CD4-positive, alpha-beta T cell (primary cell): ENCODE measurements at places on chromosomes 12 and 14.

- no peak for DNase-seq
Observed at GRCh38 chr12:23354800-23355199, 594.7 kb downstream of the SOX5 start.

DNA sequence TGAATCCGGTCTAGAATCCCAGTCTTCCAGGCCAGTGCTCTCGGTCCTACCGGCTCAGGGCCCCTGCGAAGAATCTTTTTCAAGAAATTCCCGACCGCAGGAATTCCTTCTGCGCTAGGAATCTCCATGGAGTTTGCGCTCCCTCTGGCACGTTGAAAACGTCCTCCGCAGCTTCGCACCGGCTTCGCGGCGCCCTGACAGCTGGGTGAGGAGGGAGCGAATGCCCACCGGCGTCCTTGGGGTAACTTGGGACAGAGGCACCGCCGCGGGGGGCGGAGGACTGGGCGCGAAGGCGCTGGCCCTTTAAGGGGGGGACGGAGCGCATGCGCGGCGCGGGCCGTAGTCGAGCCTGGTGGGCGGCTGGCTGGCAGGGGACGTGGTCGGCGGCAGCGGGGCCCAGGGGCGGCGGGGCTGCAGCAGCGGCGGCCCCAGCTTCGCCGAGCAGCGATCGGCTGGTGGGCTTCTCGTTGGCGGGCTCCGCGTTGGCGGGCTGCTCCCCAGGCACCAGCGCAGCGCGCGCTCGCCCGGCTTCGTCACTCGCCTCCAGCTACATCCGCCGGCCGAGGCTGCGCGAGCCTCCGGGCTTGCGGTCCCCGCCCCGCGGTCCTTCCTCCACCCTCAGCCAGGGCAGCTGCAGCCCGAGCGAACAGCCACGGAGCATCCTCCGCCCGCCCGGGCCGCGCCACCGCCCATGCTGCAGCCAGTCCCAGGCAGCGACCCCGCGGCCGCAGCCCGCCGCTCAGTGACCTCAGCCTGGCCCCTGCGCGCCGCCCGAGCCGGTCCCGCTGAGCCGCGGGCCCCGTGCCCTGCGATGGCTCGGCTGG, at the start of gene VASH1:
Gene VASH1 (plus strand): TSS at position 333 of the 824 bp plus-strand sequence. CDS start 1,354 bp downstream, outside the sequence.
- peak; percentile 71 for DNase-seq

GRCh38 chr12:62335057-62335456, 74.9 kb downstream of the USP15 start:
- no peak for DNase-seq

- DNase-seq, result no peak
Observed at GRCh38 chr12:133120385-133121191, 9.5 kb downstream of the ZNF891 start.

GRCh38 chr12:65868878-65869277, 44.6 kb downstream of the HMGA2 start:
- DNase-seq, result no peak

DNA sequence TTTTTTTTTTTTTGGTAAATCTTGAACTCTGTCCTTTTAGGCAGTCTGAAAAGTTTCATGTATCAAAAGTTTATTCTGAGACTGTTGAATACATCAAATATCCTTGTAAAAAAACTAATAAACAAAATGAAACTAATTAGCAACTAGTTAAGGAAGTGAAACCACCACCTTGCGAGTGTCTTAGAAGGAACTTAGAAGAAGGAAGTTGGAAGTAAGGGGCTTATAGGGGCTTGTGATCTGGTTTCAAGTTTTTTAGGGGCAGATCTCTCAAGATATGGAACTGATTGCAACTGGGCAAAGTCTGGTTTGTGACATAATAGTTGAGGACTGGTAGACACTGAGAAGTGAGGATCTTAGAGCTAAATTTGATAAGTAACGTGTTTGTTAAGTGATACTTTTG, 748.8 kb downstream of the C12orf50 start:
- no peak for DNase-seq

DNA sequence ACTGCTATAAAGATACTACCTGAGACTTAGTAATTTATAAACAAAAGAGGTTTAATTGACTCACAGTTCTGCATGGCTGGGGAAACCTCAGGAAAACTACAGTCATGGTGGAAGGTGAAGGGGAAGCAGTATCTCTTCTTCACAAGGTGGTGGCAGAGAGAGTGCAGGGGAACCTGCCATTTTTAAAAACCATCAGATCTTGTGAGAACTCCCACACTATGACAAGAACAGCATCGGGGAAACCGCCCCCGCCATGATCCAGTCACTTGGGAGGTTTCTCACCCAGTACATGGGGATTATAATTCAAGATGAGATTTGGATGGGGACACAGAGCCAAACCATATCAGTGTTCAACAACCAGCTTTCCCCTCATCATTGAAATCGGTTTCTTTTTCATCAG, 49.9 kb downstream of the AEBP2 start:
- no peak for DNase-seq

DNA sequence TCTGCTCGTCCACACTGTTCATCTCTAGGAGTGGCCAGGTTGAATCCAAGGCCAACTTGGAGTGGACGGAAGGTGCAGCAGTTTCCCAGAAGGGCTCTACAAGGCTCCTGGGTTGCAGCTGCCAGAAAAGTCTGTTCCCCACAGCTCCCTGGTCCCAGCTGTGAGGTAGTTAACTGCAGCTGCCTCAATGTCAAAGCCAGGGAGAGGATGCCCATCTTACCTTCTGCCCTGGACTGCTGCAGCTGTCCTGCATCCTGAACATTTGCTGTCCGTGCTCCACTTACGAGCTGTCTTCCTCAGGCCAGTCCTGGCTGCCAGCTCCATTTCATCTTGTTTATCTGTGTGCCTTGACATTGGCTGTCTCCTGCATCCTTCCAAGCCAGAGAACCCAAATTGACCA, 227.3 kb downstream of the SLC41A2 start:
- DNase-seq, result no peak

DNA sequence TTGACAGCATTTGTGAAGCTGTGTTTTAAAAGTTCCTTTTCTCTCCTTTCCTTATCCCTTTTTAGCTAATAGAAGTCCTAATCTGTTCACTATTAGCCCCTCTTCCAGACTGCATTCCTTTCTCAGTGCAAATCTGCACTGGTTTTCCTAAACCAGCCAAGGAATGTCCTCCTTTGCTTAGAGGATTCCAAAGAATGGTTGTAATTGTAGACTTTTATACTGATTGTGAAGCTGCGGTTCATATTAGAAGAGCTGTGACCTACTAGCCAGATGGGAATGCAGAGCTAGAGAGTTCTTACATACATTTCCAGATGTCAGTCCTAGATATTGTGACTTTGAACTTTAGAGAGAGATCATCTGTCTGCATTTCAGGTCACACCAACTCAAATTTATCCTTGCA, 79.8 kb downstream of the MYRFL start:
- DNase-seq, result no peak

DNA sequence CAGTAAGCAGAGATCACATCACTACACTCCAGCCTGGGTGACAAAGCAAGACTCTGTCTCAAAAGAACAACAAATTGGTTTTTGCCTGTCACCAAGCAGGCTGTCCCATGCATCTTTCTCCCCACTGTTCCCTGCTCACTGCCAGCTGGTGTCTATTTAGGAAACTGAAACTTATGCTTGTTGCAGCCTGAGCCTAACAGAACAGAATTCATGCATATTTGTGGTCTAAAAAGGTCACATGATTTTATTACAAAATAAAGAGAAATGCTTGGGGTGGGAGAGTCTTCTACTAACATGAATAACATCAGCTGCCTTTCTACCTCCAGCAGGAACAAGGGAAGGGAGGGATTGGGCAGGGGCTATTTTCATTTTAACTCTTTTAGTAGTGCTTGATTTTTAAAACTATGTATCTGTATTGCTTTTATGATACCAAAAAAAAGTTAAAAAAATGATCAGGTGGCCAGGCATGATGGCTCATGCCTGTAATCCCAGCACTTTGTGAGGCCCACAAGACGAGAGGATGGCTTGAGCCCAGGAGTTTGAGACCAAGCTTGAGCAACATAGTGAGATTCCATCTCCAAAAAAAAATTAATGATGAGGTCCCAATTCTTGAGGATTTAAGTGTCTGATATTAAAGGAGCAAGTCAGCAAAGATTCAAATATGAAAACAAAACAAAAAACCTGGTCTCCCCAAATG, 923 bp downstream of the STAT2 start:
- no peak for DNase-seq

DNA sequence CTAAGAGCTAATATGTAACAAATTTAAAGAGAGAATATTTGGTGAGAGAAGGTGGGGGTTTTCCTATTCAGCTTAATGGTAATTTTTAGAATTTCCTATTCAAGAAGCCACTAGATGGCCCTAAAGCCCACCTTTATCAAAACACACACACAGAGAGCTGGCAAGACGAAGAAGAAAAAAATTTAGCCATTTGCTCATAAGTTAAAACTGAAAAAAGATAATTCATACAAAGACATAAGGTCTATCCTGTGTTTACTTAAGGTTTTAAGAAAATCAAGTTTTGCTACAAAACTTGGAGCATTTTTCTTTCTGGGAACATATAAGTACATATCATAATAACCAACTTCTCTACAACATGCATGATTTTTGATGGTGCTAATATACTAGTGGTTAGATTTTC, 46.8 kb upstream of the PCED1B start:
- DNase-seq, result no peak

GRCh38 chr14:68251769-68252100, 432.2 kb downstream of the RAD51B start:
- no peak for DNase-seq

DNA sequence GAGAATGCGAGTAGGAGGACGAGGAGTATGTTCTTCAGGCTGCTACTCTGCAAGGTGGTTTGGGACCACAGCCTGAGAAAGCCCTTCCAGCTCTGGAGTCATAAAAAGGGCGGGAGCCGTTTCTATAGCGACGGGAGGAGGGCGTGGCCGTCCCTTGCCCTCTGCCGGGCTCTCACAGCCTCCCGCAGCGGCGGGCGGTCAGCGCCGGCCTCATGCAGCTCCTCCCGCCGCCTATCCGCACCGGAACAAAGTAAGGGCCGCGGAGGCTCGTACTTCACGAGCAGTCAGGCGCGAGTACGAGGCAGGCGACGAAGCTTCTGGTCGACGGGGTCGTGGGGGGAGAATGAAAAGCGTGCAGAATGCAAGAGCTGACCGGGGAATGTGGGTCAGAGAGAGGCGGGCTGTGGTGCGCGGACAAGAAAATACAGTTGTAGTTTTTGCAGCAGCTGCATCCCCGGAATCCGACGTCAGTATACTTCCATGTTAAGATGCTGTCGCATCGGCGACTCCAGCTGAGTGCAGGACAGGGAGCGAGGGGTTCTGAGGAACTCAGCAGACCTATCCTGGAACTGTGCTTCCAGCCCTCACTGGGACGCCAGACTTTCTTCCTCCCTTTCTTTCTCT, at the start of gene DYRK4:
Gene DYRK4 (plus strand): TSS at position 175 of the 624 bp plus-strand sequence. CDS start 38 bp downstream, at position 213.
- no peak for DNase-seq

DNA sequence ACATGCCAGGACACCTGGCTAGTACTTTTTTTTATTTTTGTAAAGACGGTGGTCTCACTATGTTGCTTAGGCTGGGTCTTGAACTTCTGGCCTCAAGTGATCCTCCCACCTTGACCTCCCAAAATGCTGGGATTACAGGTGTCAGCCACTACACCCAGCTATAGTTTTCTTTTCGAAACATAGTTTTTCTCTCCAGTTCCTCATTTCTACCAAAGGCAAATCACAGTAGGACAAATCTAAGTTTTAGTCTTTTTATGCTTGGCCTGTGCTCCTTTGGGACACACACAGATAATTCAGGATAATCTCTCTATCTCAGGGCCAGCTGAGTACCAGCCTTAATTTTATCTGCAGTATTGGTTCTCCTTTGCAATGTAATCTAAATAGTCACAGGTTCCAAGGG, 100.7 kb downstream of the KCNMB4 start:
- DNase-seq, result no peak

DNA sequence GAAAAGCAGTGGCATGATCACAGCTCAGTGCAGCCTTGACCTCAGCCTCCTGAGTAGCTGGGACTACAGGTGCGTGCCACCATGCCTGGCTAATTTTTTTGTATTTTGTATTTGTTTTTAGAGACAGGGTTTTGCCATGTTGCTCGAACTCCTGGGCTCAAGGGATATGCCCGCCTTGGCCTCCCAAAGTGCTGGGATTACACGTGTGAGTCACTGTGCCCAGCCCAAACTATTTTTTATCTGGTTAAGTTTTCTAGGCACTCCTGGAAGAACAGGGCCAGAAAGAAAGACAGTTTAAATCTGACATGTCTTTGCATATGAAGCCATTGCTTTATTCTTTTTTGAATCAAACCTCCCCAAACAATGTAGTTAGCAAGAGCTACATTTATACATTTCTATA, 27.5 kb upstream of the PTGR2 start:
- DNase-seq, result no peak

DNA sequence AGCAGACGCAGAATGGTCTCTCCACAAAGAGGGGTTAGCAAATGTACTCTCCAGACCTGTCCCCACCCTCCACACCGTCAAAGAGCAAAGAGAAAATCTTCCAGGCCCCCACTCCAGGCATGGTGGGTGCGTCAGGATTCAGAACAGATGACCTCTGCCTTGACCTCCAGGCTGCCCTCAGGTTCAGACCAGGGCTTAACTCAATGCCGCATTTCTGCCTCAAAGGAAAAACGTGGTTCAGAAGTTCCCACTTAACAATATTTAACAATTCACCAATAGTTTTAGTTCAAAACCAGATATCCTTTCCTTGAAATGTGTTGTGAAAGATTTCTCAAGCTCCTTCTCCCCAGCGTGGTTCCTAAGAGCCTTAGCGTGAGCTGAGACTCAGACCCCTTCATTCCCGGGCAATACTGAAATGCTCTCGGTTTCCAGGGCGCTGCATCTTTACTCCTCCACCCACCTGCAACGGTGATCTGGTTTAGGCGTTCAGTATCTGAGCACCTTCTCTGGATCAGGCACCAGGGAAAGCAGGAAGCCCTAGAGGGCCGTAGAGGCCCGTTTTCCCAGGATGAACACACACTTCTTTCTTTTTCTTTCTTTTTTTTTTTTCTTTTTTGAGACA, 22.9 kb downstream of the HSP90AA1 start:
- DNase-seq, result no peak

- no peak for DNase-seq
Observed at GRCh38 chr12:1848745-1849144, 28.4 kb downstream of the LRTM2 start.

GRCh38 chr14:79728331-79728730, 483.0 kb downstream of the DIO2 start:
- DNase-seq, result no peak

- no peak for DNase-seq
Observed at GRCh38 chr12:8904665-8905064, 9.6 kb upstream of the PHC1 start.
